ENCODE measurements at places on chromosomes 3 and 15.

DNA sequence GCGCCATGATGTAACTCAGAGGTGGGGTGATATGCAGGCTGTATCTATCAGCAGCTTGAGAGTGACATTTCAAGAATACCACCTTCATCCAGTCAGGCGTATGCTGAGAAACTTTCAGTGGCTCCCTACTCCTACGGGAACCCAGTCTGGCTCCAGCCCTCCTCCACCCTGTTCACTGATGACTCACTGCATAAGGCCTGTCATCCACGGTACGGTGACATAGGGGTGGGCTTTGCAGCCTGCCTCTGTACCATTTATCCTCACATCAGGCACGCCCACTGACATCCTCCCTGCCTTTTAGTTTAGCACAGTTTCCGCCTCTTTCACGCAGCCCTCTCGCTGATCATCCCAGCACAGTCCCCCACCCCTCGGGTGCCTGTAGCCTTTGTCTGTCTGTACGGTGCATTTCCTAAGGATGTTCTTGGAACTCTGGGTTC, 11.7 kb downstream of the PXYLP1 start:
- DNase-seq, result no peak

DNA sequence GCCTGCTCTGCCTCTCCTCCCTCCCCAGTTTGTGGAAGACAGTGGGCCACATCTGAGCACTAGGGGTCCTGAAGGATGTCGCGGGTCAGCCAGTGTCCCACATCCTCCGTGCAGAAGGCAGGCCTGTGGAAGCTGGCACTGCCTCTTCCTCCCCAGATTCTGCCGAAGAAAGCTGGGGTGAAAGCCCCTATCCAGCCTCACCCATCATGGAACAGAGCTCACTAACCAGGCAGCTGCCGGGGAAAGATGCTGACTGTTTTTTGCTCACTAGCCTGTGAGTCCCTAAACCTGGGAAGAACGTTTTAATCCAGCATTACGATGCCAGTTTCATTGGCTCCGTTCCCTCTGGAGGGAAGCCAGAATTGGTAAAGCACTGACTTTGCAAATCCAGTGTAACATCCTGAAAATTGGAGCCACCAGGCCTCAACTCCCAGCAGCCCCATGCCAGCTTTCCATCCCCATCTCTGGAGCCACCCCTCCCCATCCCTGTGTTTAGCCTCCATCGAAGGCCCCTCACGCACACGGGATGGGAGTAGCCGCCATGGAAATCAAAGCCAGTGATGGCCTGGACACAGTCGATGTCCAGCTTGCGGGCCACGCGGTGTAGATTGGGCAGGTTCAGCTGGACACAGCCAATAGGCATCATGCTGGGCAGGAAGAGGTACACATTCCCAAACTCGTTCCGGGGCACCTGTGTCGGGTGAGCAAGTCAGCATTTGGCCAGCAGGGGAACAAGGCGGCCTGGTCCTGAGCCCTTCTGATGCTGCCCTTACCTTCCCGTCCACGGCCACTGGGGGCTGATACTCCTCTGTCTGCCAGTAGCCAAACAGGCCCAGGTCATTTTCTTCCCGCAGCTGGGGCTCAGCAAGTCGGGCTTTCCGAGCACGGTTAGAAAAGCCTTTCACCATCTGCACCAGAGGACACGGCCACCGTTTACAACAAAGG, 23.5 kb downstream of the TMEM43 start:
- no peak for DNase-seq

DNA sequence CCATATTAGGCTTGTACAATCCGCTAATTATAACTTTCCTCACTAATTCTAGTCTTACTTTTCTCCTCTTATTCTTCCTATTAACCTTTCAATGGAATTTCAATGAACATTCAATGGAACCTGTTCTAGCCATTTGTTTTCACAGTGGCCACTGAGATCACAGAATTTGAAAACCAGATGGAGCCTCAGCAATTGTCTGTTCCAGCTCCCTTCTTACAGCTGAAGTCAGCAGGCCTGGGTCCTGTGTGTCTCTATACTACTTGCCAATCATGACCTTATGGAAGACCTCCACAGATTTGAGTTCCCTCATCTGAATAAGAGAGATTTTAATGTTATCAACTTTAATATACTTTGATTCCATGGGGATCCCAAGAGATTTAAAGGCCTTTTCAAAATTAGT, 36.6 kb downstream of the TJP1 start:
- DNase-seq, result no peak

DNA sequence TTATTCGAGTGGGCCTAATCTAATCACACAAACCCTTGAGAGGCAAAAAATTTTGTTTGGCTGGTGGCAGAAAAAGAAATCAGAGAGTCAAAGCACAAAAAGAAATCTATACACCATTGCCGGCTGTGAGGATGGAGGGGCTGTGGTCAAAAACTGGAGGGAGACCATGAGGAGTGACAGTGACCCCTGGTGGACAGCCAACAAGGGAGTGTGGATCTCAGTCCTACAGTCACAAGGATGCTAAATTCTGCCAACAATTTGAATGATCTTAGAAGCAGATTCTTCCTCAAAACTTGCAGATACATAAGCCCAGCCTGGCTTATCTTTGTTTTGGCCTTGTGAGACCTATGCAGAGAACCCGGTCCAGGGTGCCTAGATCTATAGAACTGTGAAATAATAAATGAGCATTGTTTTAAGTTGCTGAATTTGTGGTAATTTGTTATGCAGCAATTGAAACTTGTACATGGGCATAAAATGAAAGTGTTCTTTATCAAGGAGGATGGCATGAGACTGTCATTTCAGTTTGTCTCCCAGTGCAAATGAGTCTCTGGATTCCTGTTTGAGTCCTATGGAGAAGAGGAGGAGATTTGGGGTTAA, 103.0 kb upstream of the ARHGEF26 start:
- DNase-seq, result no peak

GRCh38 chr15:80679804-80680175, 15.3 kb upstream of the ABHD17C start:
- DNase-seq, result no peak

DNA sequence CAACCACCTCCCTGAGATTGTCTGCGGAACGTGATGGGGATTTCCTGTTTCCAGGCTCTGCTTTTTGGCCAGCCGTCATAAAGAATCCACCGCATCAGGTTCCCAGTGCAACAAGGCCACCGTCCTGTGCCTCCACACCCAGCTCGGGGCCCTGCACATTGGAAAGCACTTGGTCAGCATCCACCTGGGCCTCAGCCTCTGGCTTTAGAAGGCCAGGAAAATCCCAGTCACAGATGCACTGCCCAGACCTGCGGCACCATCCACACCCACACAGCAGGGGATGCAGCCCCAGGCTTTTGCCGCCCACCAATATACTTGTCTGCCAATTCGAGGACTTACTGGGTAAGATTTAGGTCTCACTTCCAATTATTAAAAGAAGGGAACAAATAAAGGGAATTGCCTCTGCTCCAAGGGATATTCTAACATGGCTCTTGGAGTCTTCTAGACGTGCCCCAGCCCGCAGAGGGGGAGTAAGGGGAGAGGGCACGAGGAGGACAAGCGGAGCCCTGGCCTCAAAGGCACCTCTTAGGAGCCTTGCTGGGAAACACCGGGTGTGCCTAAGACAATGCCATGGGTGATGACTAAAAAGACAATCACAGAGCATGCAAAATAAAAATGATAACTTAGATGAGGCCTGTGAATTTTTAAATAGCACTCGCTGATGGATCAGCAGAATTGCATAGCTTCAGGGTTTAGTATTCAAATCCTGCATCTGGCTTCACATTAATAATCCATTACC, 169.2 kb downstream of the FOXP1 start:
- no peak for DNase-seq

Data from stimulated activated CD4-positive, alpha-beta T cell treated with anti-CD3 and anti-CD28 coated beads, TNF-alpha, amount 100 ng/mL, for 1 hour (primary cell).